Ascending aorta (tissue), 2 donors: ENCODE measurements at places on chromosomes 7 and 10. TPM values are rescaled to one million over a fixed set of nuclear protein-coding genes. Genes with fewer than 3 reads are reported as not detected.

Gene LEP
- not detected for total RNA-seq

Gene TBC1D12
- 9.4 TPM for total RNA-seq

Gene FEZF1
- not detected for total RNA-seq

Gene ACTR3C
- total RNA-seq, result 0.11 TPM

Gene ATRNL1
- 15.4 TPM for total RNA-seq

Gene COL13A1
- total RNA-seq, result 8.0 TPM
